ENCODE measurements at places on chromosomes 11 and 22.

- no peak for DNase-seq
These were observed 494.5 kb upstream of the LARGE1 start for GRCh38 chr22:34414467-34415440.

DNA sequence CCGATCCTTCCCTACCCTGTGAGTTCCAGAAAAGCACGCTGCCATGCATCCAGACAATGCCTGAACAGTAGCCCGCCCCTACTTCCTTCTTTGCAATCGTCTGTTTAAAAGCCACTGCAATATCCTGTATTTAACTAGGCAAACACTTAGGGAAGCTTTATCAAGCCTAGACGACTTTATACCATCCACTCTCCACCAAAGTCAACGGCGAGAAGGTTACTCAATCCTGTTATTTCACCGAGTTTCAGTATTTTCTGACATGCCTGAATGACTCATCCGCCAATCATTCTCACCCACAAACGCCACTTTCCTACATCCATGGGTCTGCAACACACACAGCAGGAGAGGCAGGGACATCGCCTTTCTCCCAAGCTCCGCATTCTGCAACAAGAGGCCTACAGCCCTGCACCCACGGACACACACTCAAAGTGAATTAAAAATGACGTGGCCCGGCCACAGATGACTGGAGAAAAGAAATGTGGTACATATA is 9.3 kb downstream of the CELSR1 start:
- no peak for DNase-seq

DNA sequence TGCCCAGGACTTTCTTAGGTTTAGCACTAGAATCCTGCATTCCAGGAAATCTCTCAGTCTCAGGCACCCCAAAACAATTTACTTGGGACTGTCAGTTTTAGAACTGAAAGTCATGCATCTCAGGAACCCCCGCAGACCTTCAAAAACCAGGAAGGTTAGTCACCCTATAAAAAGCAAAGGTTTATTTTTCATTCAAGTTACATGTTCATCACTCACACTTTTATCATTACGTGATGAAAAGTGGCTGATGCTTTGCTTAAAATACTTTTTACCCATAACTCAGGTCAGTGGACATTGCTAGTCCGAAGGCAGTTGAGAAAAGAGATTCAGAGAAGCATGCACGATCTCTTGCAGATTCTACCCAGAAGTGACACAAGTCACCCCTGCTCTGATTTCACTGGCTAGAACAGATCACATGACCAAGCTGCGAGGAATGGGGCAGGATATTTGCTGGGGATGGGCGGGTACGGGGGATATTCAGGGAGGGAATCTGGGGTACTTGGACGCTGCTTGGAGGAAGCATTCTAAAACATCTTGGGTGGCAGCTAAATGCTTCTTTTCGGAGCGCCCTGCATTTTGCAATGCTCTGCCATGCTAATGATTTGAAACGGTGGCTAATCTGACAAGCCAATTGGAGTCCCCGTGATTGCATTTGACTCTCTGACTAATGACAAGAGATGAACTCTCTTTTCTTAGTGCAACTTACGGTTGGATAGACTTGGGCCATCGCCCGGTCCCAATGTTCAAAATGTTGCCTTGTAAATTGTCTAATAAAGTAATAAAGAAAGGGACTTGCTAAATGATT is 110.2 kb downstream of the MIAT start:
- DNase-seq = no peak

DNA sequence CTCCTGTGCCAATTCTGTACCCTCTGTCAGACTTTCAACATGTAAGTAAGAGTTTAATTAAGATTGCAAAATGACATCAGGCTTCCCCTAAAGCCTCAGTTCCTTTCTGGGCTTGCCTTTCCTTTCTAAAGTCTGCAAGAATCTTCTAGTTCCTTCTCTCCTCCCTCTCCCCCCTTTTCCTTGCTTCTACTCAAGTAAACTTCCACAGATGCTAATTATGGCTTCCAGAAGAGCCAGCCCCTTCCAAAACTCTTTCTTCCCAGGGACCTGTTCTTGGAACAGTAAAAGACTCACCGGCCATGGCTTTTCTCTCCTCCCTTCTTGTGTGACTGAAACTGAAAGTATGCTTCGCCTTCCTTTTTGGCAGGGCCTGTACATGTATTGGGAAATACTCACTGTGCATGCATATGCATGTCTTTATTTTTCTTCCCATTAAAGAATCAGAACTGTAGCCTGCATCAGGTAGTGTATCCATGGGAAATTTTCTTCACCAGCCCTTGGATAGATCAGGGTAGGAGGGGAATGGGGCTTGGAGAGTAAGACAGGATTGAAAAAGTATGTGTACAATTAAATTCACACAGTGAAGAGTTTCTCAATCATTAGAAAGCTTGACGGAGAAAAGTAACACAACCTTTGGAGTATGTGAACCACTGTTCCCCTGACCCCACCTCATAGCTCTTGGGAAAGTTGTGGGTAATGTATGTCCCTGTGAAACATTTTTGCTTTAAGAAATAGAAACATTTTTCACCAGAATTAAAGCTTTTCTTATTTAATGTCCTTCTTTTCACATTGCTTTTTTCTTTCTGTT is at the start of gene CASP1:
TSS of gene CASP1 (minus strand) at position 332 of the 808 bp plus-strand sequence. CDS start at position 301, 31 bp downstream.
- DNase-seq = no peak

- no peak for DNase-seq
These were observed 192.0 kb downstream of the LRRC4C start for GRCh38 chr11:41267451-41267850.

GRCh38 chr11:6615882-6616585 is 3.2 kb downstream of the TPP1 start:
- DNase-seq = no peak

DNA sequence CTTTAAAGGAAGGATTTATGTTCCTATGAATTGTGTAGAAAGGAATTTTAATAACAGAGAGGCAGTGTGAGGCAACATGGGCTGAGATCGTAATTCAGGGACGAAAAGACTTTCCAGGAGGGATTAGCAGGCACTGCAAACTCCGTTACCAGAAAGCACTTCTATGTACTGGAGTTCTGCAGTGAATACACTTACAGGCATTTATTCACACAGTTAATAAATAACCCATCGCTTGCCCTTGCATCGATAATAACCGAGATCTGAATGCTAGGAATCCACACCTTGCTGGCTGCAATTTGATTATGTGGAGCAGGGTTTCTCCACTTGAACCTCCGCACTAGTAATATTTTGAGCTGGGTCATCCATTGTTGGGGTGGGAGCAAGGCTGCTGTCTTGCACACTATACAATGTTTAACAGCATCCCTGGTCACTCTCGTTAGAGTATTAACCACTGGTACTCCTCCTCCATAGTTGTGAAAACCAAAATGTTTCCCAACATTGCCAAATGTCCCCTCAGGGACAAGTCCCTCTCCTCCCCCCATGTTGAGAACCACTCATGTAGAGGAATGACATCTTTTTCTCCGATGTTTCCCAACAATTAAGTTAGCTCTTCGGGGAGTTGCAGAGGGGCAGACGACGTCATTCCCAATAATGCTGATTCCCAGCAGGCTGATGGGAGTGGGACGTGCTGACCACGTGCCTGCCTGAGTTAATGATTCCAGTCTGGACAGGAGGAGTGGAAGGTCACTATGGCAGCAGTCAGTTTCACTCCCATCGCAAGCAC is 99.5 kb downstream of the SNX19 start:
- DNase-seq = no peak

DNA sequence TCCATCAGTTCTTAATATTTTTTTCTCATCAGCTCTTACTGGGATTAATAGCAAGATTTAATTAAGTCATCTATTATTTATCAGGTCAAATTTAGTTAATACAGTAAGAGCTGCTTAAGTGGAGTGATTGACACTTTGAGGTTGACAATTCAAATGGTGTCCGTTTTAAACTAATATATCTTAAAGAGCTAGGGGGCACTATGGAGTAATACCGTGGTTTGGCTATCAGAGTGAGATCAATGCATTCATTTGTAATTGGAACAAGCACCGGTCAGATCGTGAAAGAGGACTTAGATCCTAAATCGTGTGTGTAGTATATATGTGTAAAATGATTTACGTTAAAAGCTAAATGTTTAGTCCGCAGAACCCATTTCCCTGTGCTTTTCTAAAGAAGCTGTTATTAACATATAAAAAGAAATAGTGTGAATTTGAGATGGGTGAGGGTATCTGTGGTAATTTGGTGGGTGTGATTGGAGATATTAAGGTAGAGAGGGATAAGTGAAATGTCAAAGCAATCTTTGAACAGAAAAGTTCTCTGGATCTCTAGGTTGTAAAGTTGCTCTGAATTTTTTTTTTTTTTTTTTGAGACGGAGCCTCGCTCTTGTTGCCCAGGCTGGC is 2.3 kb downstream of the SIK2 start:
- no peak for DNase-seq

- no peak for DNase-seq
These were observed 61.7 kb downstream of the FBXO7 start for GRCh38 chr22:32536352-32536751.

- peak; percentile 83 for DNase-seq
These were observed at the start of gene GRAMD1B for GRCh38 chr11:123429913-123430720. TSS of gene GRAMD1B (plus strand) at chr11:123430269. CDS start at chr11:123430793, 524 bp downstream.

DNA sequence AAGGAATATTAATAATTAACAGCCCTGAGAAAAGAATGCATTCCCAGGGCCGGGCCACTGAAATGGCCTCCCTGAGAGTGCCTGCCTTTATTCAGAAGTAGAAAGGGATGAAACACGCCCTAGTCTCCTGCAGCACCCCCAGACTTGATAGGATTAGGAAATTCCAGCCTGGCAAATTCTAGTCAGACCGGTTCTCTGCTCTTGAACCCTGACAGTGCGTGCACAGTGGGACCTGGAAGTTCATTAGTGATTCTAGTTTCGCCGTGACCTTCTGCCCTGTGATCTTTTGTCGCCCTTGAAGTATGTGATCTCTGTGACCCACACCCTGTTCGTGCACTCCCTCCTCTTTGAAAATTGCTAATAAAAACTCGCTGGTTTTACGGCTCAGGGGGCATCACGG is 2.1 kb upstream of the GSTP1 start:
- no peak for DNase-seq

- DNase-seq = no peak
These were observed 3.6 kb downstream of the IZUMO1R start for GRCh38 chr11:94308024-94308423.

DNA sequence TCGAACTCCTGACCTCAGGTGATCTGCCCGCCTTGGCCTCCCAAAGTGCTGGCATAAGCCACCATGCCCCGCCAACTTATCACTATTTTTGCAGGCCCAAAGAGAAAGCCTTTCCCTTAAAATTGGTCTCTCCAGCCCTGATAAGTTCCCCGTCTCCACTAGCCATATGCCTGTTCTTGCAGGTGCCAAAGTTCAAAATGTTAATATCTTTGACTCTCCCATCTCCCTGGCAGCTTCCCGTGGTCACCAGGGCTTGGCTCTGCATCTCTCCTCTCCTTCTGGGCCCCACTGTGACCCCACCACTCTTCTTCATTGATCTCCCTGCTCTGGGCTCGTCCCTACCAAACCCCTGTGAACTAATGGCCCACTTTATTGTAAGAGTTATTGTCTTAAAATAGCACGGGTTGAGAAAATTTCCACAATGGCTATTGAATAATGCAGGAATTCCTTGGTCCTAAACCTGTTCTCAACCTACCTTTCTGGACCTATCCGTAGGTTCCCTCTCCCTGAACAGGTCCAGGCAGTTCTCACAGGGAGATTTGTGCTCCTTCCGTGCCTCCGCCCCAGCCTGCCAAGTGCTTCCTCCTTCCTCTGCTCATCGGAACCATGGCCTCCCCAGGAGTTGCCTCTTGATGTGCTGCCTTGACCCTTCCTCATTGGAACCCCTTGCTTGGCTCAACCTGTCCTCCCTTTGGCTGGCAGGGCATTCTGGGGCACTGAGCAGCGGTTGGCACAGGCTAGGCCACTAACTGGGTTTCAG is 147.5 kb downstream of the DSCAML1 start:
- no peak for DNase-seq

DNA sequence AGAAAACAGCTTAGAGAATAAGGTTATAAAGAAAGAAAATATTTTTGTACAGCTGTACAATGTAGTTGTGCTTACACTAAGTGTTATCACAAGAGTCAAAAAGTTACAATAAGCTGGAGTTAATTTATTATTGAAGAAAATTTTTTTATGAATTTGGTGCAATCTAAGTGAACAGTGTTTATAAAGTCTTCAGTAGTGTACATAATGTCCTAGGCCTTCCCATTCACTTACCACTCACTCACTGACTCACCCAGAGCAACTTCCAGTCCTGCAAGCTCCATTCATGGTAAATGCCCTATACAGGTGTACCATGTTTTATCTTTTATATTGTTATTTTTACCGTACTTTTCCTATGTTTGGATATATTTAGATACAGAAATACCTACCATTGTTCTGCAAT is 34.7 kb downstream of the GDPD4 start:
- DNase-seq = no peak

DNA sequence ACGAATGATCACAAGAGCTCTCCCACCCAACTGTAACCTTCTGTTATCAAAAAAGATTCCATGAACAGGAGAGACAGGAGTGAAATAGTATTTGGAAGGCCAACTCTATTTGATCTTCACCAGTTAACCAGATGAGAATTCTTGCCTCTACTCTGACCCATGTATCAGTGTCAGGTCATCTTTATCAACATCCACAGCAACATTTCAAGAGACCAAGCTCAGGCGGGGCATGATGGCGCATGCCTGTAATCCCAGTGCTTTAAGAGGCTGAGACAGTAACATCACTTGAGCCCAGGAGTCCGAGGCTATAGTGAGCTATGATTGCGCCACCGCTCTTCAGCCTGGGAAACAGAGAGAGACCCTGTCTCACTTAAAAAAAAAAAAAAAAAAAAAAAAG is 62.3 kb downstream of the GAB2 start:
- no peak for DNase-seq

Data from activated T-cell treated with anti-CD3 and anti-CD28 coated beads, Interleukin-2, amount 50 U/mL, for 24 hours (primary cell).